Activated CD4-positive, alpha-beta memory T cell treated with anti-CD3 and anti-CD28 coated beads, Interleukin-2, amount 10 ng/mL, durations not matched to agents 7 days and 5 days (primary cell): ENCODE measurements at places on chromosomes 7 and 10. TPM values are rescaled to one million over a fixed set of nuclear protein-coding genes. Genes with fewer than 3 reads are reported as not detected.

DNA sequence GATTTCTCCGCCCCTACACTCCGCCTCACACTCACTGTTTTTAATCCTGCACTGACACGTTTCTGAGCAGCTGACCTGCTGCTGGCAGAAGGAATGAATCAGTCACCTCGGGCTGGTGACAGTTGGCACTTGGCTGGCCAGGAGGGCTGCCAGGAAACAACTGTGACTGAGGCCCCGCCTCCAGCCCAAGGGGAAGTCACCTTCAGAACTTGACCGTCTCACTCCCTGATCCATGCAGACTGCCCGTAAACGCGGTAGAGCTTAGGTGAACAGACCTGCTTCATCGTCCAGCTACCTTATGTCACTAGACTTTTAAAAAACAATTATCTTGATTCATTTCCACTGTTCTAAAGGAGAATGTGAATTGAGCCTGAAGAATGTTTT lies 107.5 kb downstream of the DOCK1 start:
- no peak for DNase-seq

DNA sequence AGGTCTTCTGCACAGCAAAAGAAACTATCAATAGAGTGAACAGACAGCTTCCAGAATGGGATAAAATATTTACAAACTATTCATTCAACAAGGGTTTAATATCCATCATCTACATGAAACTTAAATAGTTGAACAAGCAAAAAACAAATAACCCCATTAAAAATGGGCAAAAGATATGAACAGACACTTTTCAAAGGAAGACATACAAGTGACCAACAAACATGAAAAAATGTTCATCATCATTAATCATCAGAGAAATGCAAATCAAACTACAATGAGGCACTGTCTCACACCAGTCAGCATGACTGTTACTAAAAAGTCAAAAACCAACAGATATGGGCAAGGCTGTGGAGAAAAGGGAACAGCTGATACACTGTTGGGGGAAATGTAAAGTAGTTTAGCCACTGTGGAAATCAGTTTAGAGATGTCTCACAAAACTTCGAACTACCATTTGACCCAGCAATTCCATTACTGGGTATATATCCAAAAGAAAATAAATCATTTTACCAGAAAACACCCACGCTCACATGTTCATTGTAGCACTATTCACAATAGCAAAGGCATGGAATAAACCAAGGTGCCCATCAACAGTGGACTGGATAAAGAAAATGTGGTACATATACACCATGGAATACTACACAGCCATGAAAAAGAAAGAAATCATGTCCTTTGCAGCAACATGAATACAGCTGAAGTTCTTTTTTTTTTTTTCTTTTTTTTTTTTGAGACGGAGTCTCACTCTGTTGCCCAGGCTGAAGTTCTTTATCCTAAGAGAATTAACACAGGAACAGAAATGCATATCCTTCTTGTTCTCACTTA lies 172.6 kb downstream of the KLF6 start:
- no peak for DNase-seq

The TWIST1 gene
- total RNA-seq: 2.9 TPM

The NODAL gene
- not detected for total RNA-seq

DNA sequence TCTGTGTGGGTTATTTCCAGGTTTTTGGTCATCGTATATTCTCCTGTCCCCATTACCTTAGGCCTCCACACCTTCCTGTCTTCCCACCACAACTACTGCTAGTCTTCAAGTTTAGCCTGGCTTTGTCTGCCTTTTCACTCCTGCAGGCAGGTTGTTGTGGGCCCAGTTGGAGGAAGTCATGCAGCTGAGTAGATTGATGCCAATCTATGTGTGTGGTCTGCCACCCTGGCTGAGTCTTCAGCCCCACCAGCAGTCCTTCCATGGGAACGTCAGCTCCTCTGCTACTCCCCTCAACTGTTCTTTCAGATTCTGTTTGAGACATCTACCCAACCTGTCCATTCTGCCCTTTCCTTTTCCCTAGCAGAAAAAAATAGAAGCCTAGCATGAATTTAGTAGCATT lies 6.3 kb downstream of the RINT1 start:
- DNase-seq: no peak

The ZCCHC24 gene
- 1.5 TPM for total RNA-seq

The SLC13A1 gene
- total RNA-seq: not detected

GRCh38 chr10:3532644-3533043 lies 252.4 kb downstream of the KLF6 start:
- DNase-seq: no peak

- DNase-seq: no peak
Observed at GRCh38 chr10:122112021-122112616, 123.2 kb downstream of the TACC2 start.

GRCh38 chr10:102779680-102780526 lies 36.2 kb downstream of the WBP1L start:
- no peak for DNase-seq

The A1CF gene
- not detected for total RNA-seq

The LCOR gene
- total RNA-seq: 25.7 TPM

- DNase-seq: no peak
Observed at GRCh38 chr7:94590526-94591162, 65.3 kb downstream of the SGCE start.

The KCND2 gene
- not detected for total RNA-seq

GRCh38 chr10:14291296-14291695 lies 39.4 kb downstream of the FRMD4A start:
- no peak for DNase-seq

GRCh38 chr10:80201608-80202141 lies 3.7 kb downstream of the ANXA11 start:
- DNase-seq: no peak

The BTBD16 gene
- total RNA-seq: not detected

The ACSM6 gene
- total RNA-seq: not detected

DNA sequence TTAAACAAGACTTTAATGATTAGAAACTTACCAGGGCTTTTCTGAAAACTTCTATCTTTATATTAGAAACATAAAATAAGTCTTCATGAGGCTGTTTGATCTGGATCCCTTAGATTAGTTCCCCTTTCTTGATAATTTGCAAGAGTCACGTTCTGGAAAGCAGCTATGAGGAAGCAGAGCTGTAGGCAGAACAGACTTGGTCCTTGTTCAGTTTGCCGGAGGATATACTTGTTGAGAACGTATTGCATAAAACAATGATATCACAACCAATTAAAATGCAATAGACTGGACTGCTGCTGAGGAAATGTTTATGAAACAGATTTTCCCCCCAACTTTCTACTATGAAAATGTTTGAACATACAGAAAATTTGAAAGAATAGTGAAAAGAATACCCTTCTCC lies 2.8 kb downstream of the SAMD9L start:
- DNase-seq: no peak

DNA sequence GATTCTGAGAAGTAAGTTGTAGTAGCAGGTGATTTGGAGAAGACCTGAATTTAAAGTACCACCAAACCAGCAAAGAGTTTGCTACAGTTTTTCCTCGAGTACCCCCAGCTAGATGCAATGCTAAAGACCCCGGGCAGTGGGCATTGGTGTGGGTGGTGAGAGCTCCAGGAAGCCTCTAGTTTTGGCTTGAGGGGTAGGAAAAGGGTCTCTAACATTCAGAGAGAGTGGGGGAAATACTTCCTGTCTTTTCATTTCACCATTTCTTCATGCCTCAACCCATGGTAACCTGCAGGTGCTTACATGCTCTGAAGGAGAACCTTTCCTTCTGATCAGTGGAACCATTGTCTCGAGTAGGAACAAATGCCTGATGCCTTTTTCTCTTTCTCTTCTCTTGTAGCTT lies 352.2 kb downstream of the CALN1 start:
- no peak for DNase-seq

DNA sequence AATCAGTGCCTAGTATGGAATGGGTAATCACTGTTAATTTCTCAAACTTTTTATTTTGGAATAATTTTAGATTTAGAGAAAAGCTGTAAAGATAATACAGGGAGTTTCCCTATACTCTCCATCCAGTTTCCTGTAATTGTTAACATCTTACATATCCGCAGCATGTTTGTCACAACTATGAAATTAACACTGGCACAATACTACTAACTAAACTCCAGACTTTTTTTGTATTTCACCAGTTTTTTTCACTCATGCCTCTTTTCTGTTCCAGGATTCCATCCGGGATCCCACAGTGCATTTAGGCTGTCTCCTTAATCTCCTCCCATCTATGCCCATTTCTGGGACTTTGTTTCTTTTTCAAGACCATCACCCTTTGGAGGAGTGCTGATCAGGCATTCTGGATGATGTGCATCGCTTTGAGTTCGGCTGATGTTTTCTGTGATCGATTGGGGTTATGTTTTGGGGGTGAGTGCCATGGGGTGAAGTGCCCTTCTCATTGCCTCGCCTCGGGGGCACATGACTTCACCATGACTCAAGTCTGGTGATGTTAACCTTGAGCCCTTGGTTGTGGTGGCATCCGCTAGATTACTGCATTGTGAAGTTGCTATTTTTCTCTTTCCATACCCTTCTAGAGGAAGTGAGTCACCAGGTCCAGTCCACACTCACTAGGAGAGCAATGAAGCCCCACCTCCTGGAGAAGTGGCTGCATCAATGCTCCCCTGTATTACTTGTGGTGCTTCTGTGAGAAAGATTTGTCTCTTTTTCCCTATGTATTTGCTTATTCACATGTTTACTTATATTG lies 43.9 kb upstream of the GRB10 start:
- DNase-seq: peak; percentile 78

DNA sequence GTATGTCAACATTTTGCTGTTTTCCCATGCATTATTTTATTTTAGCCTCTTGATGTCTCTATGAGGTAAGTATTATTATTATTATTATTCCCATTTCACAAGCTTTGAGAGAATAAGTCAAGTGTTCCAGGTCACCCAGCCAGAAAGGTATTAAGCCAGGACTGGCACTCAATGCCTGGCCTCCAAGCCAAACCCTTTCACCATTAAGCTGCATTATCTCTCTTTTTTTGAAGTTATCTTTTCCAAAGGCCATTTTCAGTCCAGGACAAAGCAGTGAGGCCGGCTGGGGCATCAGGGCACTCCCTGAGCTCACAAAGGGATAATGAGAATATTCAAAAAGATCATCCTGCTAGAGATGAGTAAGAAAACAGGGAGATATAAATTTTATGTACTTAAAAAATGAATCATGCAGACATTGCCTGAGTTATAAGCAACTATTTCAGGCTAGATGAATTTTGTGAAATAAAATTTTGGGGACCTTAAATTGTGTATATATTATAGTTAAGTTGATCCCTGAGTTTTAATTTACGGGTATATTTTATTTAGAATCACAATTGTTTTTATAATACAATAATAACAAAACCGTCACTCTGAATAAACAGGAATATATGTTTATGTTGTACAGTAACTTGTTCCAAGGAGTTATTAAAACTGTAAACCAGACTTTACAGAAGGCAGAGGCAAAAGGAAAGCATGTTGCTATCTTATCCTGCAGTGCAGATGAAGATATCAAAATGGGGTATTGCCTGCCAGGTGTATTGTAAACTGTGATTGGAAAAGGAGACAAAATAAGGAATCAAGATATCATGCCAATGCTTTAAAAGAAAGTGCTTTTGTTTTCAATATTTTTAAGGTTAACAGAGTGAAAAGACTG lies 51.3 kb upstream of the CAV2 start:
- no peak for DNase-seq

DNA sequence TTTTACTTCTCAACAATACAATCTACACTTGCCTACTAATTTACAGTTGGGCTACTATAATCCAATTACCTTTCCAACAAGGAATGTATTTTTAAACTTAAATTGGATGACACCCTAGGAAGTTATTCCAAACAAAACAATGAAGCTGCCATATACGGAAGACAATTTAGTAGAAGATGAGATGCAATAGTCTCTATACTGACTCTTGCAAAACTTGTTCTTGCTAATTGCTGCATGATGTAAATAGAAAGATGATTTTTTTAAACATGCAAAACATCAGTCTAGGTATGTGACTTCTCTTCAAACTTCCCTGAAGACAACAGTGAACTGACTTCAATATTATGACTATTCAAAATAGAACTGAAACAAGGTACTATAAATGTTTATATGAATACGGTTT lies 17.6 kb downstream of the NT5C3A start:
- DNase-seq: no peak

GRCh38 chr7:92260248-92260781 lies 14.5 kb downstream of the ANKIB1 start:
- no peak for DNase-seq

- DNase-seq: no peak
Observed at GRCh38 chr10:118564652-118565051, 30.8 kb downstream of the PRLHR start.

- DNase-seq: no peak
Observed at GRCh38 chr7:17546592-17546991, 248.1 kb downstream of the AHR start.

DNA sequence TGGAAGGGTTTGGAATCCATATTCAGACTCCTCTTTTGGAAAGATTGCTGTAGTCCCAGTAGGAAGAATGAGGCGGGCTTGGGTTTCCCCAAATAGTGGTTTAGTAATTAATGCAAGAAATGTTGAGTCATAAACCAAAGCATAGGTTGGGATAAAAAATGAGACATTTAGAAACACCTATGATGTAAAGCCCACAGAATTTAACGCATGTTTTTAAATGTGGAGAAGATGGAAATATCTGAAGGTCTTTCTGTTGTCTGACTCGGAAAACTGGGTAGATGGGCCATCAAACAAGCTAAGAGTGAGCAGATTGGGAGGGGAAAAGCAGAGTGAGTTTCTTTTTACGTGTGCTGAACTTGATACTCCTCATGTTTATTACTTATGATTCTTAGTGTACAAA lies 62.2 kb downstream of the LANCL2 start:
- DNase-seq: no peak

- DNase-seq: no peak
Observed at GRCh38 chr7:151239837-151240459, 7.7 kb downstream of the CHPF2 start.

DNA sequence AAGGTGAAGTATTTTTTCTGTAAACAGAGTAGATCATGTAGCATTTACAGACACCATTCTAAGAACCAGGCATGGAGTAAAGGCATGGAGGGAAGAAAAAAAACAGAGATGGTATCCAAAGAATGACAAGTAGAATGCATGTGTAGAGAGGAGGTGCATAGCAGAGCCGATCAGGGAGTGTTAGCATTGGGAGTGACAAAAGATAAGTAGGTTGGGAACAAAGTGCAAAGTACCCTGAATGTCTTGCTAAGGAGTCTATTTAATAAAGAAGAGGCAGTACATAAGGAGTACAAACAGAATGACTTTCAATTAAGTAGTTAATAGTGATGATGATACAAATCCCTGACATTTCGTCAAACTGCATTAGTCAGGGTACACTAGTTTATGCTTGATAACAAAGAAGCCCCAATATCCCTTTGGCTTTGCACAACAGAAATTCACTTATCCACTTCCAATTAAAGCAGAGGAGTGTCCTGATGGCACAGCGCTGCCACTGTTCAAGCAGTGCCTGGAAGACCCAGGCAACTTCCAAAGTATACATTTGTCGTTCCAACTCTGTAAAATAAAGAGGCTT lies 371.5 kb downstream of the TNS3 start:
- DNase-seq: no peak

DNA sequence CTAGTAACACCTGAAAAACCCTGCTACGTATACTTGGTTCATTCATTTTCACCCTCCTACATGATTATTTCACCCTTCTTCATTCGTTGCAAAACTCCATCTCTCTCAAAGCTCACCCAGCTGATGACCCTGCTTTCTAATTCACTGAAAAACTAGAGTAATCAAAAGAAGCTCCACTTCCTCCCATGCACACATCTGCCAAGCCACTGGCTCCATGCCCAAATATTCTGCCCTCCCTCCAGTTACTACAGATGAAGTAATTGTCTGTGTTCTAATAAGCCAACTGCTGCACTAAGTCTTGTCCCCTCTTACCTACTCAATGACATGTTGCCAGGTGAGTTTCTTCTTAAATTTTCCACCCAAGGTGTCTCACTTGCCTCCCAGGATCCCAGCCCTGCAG lies 96.9 kb upstream of the CCDC71L start:
- DNase-seq: no peak

- DNase-seq: no peak
Observed at GRCh38 chr10:131781791-131782190, 119.0 kb upstream of the PPP2R2D start.
